ENCODE measurements at places on chromosomes 4 and X. TPM values are rescaled to one million over a fixed set of nuclear protein-coding genes. Genes with fewer than 3 reads are reported as not detected.

The PLS3 gene
- total RNA-seq, result 237 TPM

The TLR2 gene
- 0.13 TPM for total RNA-seq

The USP11 gene
- 51.9 TPM for total RNA-seq

The EXOC1 gene
- 15.2 TPM for total RNA-seq

The ZDHHC15 gene
- not detected for total RNA-seq

The ZNF157 gene
- total RNA-seq, result not detected

The PLAC8 gene
- 1.3 TPM for total RNA-seq

The STK26 gene
- total RNA-seq, result 9.6 TPM

The WDR1 gene
- total RNA-seq, result 214 TPM

The SULT1B1 gene
- not detected for total RNA-seq

The TRMT2B gene
- 16.9 TPM for total RNA-seq

The SAGE1 gene
- not detected for total RNA-seq

The AGTR2 gene
- total RNA-seq, result not detected

The ASIC5 gene
- total RNA-seq, result not detected

Data from A549 treated with DMSO at 1 μM for 4 hours (cell line).